ENCODE measurements at places on chromosomes 5 and 9. TPM values are rescaled to one million over a fixed set of nuclear protein-coding genes. Genes with fewer than 3 reads are reported as not detected.

DNA sequence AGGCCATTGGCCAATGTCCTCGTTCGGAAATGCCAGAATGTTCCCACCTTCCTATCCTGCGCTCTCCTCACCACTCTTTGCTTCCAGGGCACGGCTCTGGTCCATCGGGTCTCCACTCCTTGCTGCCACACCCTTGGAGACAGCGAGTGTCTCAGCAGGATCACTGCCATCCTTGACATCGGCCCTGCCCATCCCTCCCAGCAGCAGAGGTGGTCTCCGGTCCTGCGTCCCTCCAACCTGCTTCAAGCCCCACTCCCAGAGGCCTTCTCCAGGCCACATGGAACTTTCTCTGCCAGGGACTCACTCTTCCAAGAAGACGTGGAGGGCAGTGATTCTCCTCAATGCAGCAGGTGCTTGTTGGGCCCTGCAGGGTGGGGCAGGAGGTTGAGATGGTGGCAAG lies 42.7 kb downstream of the IRX2 start:
- DNase-seq = no peak

DNA sequence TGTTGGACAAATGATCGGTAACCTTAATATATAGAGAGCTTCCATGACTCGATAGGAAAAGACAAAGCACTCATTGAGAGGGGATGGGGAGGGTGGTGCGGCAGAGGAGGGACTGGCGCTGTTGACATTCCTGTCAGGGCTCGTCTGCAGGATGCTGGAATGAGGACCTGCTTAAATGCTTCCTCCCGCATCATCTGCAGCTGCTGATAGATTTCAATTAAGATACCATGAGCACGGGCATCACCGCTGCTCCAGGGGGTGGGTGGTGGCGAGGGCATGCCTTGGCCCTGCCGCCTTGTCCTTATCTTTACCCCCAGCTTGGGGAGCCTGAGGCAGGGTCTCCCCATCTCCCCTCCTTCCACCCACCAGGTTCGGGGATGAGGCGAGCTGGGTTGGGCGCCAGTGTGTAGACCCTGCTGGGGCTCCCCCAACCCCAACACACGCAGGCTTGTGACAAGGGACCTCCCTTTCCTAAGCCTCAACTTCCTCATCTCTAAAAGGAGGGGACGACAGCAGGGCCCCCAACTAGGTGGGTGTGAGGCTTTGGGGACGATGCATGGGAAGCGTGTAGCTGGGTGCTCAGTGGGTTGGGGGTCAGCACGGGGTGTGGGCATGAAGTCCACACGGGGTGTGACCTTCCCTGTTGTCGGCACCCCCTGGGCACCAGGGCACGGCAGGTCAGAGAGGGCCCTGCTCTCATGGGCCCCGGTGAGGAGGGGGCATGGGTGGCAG lies 11.7 kb upstream of the QRFP start:
- no peak for DNase-seq

- peak; percentile 71 for DNase-seq
These were observed 1.3 kb upstream of the ABCA2 start for GRCh38 chr9:137029058-137029936.

The TAS2R1 gene
- total RNA-seq = not detected

DNA sequence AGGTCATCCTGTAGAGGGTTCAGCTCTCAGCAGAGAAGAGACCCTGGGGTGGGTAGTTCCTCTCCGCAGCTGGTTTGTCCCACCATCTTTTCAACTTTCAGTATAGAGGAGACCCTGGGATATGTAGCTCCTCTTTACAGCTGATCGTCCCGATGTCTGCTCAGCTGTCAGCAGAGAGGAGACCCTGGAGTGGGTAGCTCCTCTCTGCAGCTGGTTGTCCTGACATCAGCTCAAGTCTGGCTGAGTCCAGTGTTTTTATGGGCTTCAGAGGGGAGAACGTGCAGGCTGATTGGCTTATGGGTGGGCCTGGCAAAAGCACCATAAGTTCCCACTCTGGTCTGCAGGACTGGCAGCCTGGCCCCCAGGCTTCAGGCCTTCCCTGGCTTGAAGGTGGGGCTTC lies 80.8 kb downstream of the NLN start:
- no peak for DNase-seq

The FBN2 gene
- total RNA-seq = 0.26 TPM

- DNase-seq = no peak
These were observed 141.3 kb upstream of the LPAR1 start for GRCh38 chr9:111179577-111179976.

GRCh38 chr9:114112325-114112724 lies 13.2 kb upstream of the KIF12 start:
- DNase-seq = no peak

DNA sequence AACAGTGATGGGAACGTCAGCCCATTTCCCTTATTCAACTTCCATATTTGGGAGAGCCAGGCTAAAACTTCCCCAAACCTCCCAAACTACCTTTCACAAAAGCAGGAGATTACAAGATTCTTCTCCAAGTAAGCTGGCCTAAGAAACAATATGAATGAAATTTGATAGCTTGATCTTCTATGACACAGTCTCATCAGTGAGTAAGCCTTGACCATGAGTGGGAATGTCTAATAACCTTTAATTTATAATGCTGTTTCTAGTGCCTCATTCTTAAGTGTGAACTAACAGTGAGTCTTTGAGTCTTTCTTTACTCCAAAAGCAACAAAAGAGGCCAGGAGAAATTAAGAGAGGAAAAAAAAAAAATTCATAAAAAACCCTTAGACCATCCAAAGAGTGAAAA lies 1379.9 kb downstream of the EFNA5 start:
- DNase-seq = no peak

The LTC4S gene
- total RNA-seq = 0.37 TPM

DNA sequence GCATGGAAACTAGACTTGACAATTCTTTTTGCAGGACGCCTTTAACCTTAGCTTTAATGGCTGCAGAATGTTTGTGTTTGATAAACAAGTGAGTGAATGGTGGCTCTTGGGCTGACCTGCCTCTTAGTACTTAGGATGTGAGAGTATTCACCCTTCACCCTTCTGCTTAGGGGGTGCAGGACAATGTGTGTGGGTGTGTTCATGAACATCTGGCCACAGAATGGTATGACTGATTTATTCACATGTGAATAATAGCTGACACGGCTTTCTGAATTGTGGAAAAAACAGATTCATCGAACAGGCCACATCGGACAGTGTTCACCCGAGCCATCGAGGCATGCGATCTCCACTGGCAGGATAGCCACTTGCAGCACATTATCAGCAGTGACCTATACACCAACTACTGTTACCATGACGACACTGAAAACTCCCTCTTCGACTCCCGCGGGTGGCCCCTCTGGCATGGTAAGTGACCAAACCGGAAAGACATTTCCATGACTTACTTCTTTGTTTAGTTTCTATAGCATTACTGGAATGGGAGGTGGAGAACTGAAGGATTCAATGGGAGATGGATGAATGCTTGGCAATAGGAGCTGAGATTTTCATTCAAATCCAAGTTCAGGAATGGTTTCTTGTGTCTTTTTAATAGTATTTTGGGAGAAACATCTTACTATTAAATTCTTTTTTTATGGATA lies 193.6 kb downstream of the ZSWIM6 start:
- DNase-seq = no peak
